ENCODE measurements at places on chromosomes 5 and 9. TPM values are rescaled to one million over a fixed set of nuclear protein-coding genes. Genes with fewer than 3 reads are reported as not detected.
A peak's percentile ranks its signal among the peaks of the same experiment; 100 is the strongest.

SPACA9 gene
- total RNA-seq: 1.2 TPM

DNA sequence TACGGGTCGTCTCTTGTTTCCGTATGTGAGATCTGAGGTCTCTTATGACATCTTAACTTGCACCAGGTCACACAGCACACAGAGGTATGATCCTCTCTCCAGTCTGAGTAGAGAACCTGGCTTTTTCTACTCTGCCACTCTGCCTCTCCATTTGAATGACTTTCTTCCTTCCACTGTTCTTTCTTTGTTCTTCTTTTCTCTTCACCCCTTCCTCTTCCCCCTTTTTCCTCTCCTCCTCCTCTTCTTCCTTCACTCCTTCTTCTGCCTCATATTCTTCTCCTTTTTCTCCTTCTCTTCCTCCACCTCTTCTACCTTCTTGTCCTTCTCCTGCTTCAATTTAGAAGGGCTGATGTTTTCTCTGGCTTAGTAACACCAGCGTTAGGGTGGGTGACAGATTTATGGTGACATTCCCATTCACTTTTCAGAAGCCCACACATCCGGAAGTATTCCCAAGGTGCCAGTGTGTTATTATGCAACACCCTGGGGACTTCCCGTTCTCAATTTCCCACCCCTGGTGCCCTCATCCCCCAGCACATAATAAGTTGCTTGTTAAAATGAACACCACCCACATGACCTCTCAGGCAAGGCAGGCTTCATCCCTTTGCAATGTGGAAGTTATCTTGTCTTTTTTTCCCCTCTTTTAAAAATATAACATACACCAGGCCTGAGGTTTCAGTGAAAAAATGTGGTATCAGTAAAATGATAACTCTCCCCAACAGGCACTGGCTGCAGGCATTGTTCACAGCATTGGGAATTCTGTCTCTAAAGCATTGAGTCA, 122.0 kb downstream of the PAPPA start:
- DNase-seq: no peak

DNA sequence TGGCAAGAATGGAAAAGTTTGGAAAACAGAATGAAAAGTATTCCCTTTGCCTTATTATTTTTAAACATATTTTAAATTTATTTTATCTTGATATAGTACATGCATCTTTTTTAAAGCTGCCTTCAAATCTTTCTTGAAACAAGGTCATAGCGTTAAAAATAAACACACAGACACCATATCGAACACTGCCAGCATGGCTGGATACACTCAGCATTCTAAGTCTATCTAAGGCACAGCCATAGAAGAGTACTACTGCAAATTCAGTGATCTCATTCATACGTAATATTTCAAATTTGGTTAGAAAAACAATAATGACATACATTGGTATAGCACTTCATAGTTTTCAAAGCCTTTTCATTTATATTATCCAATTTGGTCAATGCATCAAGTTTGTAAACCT, 57.5 kb downstream of the EPB41L4B start:
- DNase-seq: no peak

- DNase-seq: peak; percentile 46
Measured at GRCh38 chr9:114034661-114035062, 43.4 kb downstream of the AMBP start.
